Heart right ventricle (tissue), 16 donors: ENCODE measurements at places on chromosomes 3 and 15. TPM values are rescaled to one million over a fixed set of nuclear protein-coding genes. Genes with fewer than 3 reads are reported as not detected.

- H3K4me3 ChIP-seq = no peak overlapping the region
- H3K36me3 ChIP-seq = no peaks in the 10 kb centered on the region
- no peak for DNase-seq
Measured at GRCh38 chr3:141227216-141227615, 4.4 kb upstream of the PXYLP1 start.

DNA sequence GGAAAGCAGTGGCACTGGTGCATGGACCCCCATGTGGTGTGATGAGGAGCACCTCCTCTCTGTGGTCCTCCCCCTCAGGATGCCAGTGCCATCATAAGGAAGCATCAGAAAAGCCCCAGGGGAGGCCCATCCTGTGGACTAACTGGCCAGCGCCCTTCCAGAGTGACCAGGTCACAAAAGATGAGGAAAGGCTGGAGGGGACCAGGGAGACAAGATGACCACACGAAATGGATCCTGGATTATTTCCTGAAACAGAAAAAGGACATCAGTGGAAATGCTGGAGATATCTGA, 56.4 kb downstream of the TPRA1 start:
- no peak for DNase-seq
- H3K4me1 ChIP-seq = no peaks in the 10 kb centered on the region

DNA sequence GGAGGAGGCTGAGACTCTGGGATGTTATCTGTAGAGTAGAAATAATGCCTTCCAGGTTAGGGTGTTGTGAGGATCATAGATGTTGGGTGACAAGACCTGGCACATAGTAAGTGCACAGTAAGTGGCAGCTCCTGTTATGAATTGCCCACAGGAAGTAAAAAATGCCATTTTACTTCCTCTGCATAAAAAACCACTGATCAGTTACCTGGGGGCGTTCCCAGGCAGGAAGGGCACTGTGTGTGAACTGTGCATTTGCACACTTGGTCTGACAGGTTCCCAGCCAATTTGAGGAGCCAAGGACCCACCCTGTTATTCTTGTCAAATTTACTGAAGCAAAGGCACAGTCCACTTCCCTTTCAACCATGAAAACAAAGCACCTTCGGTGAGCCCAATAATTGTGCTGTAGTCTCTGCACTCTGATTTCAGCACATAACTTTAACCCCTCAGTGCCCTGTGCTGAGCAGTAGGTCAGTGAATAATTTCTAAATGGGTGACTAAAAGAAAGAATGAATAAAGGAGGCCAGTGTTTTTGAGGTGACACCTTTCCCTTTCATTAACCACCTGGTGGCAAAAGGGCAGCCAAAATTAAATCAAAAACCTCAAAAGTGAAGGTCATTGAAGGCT, 85.8 kb upstream of the ARHGEF3 start:
- no peaks in the 10 kb centered on the region for H3K36me3 ChIP-seq
- DNase-seq = no peak

GRAMD1C gene
- total RNA-seq = 4.7 TPM
